ENCODE measurements at places on chromosomes 11 and 22. TPM values are rescaled to one million over a fixed set of nuclear protein-coding genes. Genes with fewer than 3 reads are reported as not detected.

DNA sequence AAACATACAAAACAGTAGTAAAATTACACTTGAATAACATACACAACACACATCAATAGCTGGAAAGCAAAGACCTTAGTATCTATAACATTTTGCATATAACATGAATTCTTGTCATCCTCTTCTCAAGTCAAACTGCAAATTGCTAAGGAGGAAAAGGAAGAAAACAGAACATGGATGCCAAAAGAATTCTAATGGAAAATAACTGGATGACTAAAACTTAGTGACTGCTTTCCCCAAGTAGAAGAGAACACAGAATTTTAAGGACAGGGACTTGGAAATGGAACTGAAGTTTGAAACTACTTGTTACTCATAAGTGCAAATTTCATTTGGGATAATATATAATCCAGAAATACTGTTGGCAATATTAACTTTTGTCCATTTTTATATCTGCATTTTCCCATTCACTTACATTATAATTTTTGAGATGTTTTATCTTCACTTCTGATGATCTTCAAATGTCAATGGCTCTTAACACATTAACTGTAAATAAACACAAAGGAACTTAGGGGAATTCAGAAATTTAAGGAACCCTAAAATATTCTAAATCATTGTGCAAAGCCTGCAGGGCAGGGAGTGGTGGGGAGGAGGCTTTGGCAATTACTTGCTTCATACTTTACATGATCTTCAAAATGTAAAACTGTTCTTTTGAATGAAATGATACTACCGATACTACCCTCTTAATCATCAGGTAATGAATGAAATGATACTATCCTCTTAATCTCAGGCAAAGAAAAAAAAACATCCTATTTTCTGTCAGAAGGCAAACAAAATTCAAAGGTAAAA is 9.9 kb downstream of the MTMR2 start:
- no peak for DNase-seq

DNA sequence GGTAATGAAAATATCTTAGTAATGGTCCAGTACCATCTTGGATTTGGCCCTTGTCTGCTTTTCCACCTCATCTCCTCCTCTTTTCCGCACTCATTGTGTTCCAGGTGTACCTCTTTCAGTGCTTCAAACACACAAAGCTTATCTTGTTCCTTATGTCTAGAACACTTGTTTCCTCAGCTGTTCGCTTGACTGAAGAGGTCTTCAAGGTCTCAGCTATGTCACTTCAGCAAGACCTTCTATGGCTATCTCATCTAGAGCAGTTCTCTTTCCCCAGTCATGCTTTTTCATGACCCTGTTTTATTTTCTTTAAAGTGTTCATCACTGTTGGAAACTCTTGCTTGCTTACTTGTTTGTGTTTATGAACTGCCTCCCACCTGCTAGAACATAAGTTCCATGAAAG is 47.4 kb downstream of the UVRAG start:
- DNase-seq: no peak

- no peak for DNase-seq
Measured at GRCh38 chr11:84922212-84922805, 704.8 kb downstream of the DLG2 start.

DNA sequence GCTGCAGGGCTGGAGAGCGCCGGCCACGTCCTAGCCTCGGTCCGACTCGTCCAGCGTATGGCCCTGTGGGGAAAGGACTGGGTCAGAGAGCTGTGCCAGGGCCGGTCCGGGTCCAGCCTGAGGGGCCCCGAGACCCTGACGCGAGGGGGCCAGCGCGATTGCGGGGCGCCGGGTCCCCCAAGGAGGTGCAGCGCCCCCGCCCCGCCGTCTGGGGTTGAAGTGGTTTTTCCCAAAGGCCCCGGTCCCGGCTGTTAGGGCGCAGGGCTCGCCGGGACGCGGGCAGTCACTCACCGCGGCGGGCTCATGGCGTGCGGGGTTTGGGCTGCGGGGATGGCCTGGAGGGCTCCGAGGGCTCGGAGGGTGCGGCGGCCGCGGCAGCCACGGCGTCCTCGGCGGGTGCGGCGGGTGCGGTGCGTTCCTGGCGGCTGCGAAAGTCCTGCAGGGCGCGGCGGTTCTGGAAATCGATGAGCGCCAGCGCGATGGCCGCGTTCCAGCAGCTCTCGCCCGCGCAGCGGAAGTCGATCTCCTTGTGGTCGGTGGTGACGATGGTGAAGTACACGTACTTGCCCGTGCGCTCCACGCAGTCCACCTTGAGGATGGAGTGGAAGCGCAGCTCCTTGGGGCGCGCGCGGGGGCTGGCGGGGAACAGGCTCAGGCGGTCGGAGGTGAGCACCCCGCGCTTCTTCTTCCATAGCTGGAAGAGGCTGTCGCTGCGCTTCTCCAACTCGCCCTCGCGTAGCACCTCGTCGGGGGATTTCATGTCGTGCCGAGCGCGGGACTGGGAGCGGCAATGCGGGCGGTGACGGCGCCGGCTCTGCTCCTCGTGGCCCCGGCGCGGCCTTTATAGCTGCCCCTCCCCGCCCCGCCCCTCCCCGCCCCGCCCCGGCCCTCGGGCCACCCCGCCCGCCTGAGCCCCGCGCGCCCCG is at the start of gene PHLDA2:
PHLDA2 (minus strand) TSS at position 816 of the 926 bp plus-strand sequence; CDS start at position 760, 56 bp downstream.
- no peak for DNase-seq

GRCh38 chr22:46827136-46827780 is 64.8 kb downstream of the TBC1D22A start:
- DNase-seq: no peak

DNA sequence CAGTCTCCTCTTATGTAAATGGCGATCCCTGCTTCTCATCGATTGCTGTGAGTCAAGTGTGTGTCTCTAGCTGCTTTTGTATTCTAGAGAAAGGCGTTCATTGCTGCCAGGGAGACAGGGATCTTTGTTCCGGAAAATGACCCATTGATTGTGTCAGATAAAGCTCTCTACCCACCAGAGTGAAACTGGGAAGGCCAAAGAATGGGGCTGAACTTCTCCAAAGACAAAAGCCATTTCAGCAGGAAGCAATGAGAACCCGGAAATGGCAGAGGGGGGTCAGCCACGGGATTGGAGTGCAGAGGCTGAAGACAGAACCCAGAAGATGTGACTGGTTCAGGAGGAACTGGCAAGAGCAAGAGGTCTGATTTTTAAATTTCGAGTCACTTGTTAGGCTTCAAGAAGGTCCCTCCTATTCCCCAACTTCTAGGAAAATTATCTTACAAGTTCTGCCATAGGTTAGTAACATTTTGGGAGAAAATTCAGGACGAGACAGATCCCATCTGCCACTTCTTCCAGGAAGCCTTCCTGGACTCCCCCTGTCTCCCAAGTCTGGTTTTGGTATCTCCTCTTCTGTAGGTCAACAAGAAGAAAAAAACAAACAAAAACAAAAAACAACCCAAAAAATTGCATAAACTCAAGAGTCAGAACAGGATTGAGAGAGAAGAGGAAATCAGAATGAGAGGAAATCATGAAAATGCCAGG is 110.6 kb downstream of the NECTIN1 start:
- DNase-seq: no peak

DNA sequence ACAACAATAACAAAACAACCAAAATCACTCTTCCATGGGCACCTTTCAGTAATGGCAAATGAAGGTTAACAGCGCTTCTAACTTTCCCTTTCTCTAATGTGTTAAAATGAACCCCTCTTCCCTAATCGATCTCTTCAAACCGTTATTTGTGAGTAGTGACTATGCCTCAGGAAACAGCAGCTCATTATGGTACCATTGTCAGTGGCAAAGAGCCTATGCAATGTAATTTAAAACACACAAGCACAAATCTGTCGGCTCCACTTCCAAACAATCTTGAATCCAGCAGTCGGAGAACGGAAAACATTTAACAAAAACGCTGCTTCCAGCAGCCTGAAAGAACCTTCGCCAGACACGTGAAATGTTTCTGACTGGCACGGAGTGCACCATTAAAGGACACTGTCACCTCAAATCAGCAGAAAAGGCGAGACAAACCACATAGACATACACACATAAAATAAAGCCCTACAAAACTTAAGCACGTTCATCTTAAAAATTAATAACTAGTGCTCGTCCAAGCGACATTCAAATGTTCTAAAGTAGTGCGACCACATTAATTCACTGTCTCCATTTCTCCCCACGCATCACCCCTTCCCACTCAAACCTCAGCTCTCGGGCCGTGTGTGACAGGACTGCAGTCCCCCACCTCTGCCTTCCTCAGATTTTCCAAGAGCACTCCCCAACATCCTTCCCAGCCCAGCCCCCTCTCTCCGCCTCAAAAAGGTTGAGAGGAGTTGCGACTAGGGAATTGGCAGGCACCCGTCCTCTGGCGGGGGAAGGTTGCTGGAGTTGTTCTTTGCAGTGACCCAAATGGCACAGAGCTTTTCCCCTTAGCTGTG is 748 bp downstream of the RAB30 start:
- DNase-seq: peak; percentile 60

DNA sequence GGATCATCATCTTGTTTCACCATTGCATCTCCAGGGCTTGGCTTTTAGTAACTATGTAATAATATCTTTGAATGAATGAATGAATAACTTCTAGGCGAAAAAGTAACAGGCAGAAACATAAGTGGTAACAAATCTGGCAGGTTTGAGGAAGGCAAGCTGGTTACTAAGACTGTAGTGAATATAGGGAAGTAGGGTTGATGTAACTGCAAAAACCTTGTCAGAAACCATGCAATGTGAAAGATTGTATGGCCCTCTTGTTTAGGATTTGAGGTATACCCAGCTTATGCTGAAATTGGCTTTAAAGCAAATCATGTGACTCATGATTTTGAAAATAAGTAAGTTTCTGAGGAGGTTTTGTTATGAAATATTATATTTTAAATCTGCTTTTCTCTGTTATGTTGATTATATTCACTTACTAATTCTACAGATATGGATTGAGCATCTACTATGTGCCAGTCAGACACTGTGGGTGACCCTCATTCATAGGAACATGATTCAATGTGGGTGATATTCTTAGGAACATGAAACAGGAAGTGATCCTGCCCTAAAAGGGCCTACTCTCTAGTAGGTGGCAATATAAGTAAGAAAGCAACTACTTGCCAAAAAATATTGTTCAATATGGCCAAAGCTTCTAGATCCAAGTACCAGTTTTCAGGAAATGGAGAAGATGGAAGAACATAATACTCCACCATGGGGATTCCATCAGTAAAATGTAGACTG is 115.5 kb upstream of the CCDC90B start:
- DNase-seq: no peak

DNA sequence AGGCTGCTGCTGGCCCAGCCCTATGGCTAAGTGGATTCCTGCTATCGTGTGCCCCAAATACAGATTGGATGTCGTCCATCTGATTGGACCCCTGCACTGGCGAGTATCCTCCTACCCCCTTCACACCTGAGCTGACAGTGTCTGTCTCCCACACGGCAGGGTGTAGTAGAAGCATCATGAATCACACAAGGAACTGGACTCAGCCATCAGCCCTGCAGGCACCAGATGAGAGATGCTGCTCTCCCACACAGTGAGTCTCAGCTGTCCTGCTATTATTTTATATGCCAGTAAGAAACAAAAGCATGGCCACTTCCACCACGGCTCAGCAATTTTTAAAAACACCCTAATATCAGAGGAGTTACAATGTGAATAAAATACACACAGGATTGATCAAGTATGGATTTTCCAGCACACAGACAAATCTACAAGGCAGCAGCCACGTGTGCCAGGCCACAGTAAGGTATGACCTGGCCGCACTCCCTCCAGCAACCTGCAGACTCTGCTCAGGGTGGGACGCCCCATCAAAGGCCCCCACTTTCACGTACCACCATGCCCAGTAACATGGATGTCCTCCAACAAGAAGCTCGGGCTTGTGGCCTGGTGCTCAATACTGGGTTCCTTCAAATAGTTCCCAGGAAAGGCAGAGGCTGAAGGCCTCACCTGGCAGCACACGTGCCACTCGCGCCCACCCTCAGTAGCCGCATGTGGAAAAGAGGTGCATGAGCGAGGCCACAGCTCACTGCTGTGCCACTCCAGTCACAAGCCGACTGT is 16.4 kb upstream of the SLC25A1 start:
- no peak for DNase-seq

DNA sequence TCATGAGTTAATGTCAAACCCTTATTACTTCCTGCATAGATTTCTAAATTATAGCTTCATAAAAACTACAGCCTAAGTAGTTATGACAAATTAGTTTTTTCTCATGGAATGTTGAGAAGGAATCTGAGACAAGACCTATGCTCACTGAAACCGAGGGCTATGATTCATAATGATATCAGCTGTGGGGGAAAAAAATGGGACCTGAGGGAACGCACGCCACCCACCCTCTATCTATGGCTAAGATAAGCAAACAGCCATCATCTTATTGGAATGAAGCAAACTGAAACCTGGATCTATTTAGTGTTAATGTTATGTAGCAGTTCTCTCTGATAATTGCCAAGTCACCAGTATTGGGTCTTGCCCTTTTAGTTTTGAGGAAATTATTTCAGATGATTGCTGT is 906.9 kb upstream of the RAG2 start:
- no peak for DNase-seq

GRCh38 chr11:133739481-133739880 is 105.8 kb downstream of the SPATA19 start:
- DNase-seq: no peak

DNA sequence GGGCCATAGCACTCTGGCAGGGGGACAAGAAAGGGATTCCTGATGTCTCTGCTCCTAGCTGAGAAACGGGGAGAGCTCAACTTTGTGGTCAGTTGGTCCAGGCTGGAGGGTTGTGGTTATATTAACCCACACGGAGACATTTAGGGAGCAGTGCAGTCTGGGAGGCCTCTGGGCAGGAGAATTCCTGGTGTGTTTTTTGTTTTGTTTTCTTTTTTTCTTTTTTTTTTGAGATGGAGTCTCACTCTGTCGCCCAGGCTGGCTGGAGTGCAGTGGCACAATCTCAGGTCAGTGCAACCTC is 88.0 kb upstream of the SHISAL1 start:
- no peak for DNase-seq

GRCh38 chr11:73318501-73319011 is 10.5 kb downstream of the ARHGEF17 start:
- no peak for DNase-seq

DNA sequence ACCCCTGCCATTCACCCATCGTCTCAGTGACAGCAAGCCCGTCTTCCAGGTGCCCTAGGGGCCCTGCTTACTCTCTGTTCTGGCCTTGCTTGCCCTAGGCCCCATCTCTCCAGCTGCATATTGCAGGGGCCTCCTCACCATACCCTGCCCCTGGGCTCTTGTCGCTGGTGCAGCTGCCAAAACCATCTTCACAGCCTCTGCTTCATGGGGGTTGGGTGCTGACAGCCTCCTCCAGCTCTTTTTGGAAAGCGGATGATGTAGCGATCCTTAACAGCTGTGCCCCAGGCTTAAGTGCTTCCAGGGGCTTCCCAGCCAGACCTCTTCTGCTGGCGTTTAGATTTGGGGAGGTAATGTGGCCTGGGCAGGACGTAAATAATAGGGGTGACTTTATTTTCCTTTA is 61.2 kb upstream of the SUSD2 start:
- no peak for DNase-seq

DNA sequence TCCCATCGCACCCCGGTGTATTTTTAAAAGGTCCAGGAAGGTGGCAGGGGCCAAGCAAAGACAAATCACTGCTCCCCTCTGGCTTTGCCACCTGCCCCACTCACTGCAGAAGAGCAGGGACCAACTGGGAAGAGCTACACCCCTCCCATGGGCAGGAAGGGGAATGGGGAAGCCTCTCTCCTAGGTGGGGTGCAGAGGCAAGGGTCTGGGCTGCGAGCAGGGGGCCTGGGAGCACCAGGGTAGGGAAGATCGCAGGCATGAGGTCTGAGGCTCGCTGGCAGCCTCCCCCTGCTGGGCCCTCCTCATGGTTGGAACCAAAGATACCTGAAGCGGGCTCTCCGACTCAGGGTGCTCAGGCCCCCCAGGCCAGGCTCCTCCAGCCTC is 36.8 kb downstream of the PISD start:
- DNase-seq: no peak

CCDC116 gene
- total RNA-seq: 0.57 TPM

KCNK7 gene
- 0.83 TPM for total RNA-seq

NLRP14 gene
- 0.57 TPM for total RNA-seq

LSP1 gene
- 47.4 TPM for total RNA-seq

OR8K1 gene
- not detected for total RNA-seq

CLMP gene
- total RNA-seq: 34.4 TPM

All from ureter (tissue), 1 donor.